ENCODE measurements at places on chromosomes 13 and 19. TPM values are rescaled to one million over a fixed set of nuclear protein-coding genes. Genes with fewer than 3 reads are reported as not detected.

CCDC8 gene
- total RNA-seq, result 20.0 TPM

CEACAM21 gene
- not detected for total RNA-seq

ELANE gene
- 0.13 TPM for total RNA-seq

SOX1 gene
- not detected for total RNA-seq

PRR22 gene
- 0.13 TPM for total RNA-seq

PCDH9 gene
- total RNA-seq, result 3.8 TPM

PSPN gene
- 1.9 TPM for total RNA-seq

ACTMAP gene
- 2.9 TPM for total RNA-seq

CLEC11A gene
- total RNA-seq, result 69.0 TPM

PPP1R12C gene
- total RNA-seq, result 56.5 TPM

WDR87 gene
- total RNA-seq, result not detected

NKPD1 gene
- 0.26 TPM for total RNA-seq

CNMD gene
- not detected for total RNA-seq

TUBB4A gene
- total RNA-seq, result not detected

ZNF83 gene
- total RNA-seq, result 54.2 TPM

CGB5 gene
- not detected for total RNA-seq

PTGIR gene
- 20.0 TPM for total RNA-seq

ZNF667 gene
- total RNA-seq, result 7.8 TPM

RFPL4AL1 gene
- total RNA-seq, result not detected

FXYD1 gene
- 4.2 TPM for total RNA-seq

SHISA7 gene
- not detected for total RNA-seq

ACP7 gene
- 11.4 TPM for total RNA-seq

IQCN gene
- total RNA-seq, result 0.33 TPM

ZNF570 gene
- total RNA-seq, result 9.3 TPM

SIGLEC10 gene
- not detected for total RNA-seq

HDGFL2 gene
- 34.7 TPM for total RNA-seq

IZUMO4 gene
- 1.1 TPM for total RNA-seq

DOCK6 gene
- total RNA-seq, result 43.8 TPM

B3GNT8 gene
- total RNA-seq, result 2.3 TPM

LSR gene
- 0.33 TPM for total RNA-seq

RUVBL2 gene
- total RNA-seq, result 174 TPM

CADM4 gene
- 4.3 TPM for total RNA-seq

NLRP4 gene
- total RNA-seq, result not detected

WDR88 gene
- not detected for total RNA-seq

ZSWIM9 gene
- total RNA-seq, result 5.3 TPM

RXFP2 gene
- not detected for total RNA-seq

ZNF473 gene
- total RNA-seq, result 8.5 TPM

INSR gene
- total RNA-seq, result 28.2 TPM

HIPK4 gene
- 0.17 TPM for total RNA-seq

C3 gene
- 313 TPM for total RNA-seq

FBXO17 gene
- total RNA-seq, result 27.2 TPM

LRG1 gene
- not detected for total RNA-seq

KL gene
- total RNA-seq, result 0.20 TPM

DNM2 gene
- total RNA-seq, result 104 TPM

CBLC gene
- 0.07 TPM for total RNA-seq

POU4F1 gene
- not detected for total RNA-seq

MED29 gene
- 18.0 TPM for total RNA-seq

CYP4F11 gene
- 0.33 TPM for total RNA-seq

TEX30 gene
- total RNA-seq, result 9.5 TPM

MPHOSPH8 gene
- 23.2 TPM for total RNA-seq

PCDH20 gene
- 0.20 TPM for total RNA-seq

CD22 gene
- 0.40 TPM for total RNA-seq

ZNF573 gene
- total RNA-seq, result 7.1 TPM

KLK15 gene
- total RNA-seq, result not detected

TLE6 gene
- 2.7 TPM for total RNA-seq

IRGC gene
- total RNA-seq, result not detected

NOVA2 gene
- total RNA-seq, result 0.20 TPM

ZNF723 gene
- not detected for total RNA-seq
